ENCODE measurements at places on chromosomes 7 and 10.

DNA sequence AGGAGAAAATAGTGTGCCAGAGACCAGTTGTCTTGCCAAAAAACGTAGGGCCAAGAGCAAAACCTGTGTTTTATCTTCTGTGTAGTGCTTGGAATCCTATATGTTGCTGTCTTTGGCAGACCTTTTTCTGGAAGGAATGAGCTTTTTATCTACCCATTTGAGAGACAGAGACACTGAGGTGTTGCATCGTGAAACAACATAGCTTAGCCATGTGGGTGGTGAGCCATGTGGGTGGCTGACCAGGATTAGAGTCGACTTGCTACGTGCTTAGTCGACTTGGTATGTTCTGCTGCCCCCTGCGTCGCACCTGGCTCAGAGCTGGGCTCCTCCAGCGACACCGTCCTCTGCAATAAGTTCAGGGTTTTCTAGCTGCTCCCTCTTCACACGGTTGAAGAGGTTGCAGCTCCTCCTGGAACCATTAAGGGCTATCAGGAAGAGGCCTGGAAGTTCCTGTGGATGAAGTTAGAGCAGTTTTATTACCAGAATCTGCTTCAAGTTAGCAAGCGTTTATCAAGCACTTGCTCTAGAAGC, 175.8 kb downstream of the SH2D4B start:
- DNase-seq: no peak

DNA sequence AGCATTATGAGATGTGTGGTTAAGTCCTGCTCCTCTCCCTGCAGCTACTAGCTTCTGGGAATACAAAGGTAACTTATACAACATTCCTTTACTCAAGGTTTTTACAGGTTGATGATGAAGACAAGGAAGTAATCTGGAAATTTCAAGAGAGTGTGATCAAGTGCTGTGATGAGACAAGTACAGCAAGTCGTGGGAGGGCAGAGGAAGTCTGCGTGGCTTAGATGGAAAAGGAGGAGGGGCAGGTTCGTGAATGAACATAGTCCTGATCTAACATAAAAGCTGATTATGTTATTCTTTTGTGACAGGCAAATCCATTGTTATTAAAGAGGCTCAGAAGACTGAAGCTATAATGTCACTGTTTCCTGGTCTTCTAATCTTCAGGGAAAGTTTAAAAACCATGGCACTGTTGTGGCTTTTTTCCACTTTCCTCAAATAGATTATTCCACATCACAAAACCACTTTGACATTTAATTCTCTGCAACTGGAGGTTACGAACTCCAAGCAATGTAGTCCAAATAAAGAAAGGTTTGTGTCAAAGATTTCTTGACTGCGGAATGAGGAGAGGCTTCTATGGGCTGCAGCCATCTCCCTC, 84.1 kb downstream of the CPXM2 start:
- DNase-seq: no peak

DNA sequence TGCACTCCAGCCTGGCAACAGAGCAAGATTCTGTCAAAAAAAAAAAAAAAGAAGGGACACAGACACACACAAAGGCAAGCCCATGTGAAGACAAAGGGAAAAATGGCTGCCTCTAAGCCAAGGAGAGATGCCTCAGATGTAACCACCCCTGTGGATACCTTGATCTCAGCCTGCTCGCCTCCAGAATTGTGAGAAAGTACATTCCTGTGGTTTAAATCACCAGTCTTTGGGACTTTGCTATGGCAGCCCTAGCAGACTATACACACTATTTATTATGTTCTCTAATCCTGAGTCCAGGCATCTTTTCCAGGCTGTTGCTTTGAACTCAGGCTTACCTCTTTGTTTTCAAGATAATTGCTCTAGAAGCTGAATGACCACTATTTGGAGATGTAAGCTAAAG, 494.3 kb downstream of the GALNT17 start:
- DNase-seq: no peak

- no peak for DNase-seq
These were observed 514 bp downstream of the RADIL start for GRCh38 chr7:4883033-4883371.

DNA sequence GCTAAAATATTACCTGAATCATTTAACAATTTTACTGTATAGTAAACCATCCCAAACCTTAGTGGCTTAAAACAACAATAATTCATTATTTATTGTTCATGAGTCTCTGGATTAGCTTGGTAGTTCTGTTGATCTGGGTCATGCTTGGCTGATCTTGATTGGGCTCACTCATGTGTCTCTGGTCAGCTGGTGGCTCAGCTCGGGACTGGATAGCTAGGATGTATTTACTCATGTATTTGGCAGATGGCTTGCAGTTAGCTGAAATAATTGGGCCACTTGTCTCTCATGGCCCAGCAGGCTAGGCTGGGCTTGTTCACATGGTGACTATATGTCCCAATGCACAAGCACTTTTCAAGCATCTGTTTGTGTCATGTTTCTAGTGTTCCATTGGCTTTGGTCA, 262.8 kb downstream of the BBS9 start:
- DNase-seq: no peak

DNA sequence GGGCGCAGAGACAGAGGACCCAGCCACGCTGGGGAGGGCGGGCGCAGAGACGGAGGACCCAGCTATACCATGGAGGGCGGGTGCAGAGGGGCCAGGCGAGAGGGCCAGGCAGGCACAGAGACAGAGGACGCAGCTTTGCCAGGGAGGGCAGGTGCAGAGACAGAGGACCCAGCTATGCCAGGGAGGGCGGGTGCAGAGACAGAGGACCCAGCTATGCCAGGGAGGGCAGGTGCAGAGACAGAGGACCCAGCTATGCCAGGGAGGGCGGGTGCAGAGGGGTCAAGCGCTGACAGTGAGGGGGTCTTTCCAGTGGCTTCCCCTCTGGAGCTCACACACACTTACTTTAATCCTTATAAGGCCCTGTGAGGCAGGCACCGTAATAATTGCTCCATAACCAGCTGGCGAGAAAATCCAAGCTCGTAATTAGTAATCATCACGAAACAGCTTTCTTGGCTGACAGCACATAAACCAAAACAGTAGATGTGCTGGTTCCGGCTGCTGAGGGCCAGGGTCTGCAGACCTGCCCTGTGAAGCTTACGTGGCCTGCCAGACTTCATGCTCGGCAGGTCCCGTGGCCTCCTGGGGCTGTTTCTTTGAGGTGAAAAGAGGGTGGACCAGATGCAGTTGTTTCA, 137.2 kb downstream of the VIPR2 start:
- no peak for DNase-seq

DNA sequence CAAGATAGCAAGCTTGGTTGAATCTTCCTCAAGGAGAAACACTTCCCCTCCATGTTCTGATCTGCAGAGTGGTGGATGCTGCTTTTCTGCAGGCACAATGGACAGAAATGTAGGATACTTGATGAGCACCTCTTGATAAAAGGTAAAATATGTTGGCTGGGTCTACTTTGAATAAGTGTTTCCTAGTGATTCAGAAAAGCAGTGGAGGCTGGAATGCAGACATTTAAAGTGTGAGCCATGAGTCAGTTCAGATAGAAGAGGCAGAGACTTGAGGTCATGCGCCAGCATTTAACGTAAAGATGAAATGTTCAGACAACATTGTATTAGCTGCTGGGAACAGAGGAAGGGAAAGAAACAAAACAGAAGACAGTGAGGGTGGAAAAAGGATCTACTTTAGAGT, 403.1 kb downstream of the ADRA2A start:
- DNase-seq: peak; percentile 72

- DNase-seq: no peak
These were observed 54.8 kb downstream of the CADPS2 start for GRCh38 chr7:122831436-122831835.

- no peak for DNase-seq
These were observed 102.5 kb upstream of the RPA3 start for GRCh38 chr7:7820939-7821338.

GRCh38 chr7:127437837-127438236, 45.3 kb upstream of the ZNF800 start:
- peak; percentile 47 for DNase-seq

DNA sequence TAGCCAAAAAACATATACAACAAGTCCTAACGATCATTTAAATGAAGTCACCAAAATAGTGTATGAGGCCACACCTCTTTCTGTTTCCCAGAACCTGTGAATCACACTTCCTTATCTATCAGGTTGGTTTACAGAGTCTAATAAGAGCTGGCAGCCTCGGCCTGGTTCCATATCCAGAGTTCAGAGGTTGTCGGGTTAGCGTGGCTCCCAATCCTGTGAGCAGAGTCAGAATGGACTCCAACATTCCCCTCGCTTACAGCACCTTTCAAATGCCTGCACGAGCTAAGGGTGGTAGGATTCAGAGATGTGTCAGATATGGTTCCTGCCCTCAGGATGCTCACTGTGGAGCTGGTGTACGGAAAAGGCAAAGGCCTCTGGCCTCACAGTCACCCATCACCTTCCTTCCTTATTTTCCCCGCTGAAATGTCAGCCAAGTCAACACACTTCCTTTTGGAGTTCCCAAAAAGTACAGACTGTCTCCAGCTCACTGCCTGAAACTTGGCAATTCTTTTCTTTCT, 6.0 kb downstream of the IL15RA start:
- peak; percentile 84 for DNase-seq

DNA sequence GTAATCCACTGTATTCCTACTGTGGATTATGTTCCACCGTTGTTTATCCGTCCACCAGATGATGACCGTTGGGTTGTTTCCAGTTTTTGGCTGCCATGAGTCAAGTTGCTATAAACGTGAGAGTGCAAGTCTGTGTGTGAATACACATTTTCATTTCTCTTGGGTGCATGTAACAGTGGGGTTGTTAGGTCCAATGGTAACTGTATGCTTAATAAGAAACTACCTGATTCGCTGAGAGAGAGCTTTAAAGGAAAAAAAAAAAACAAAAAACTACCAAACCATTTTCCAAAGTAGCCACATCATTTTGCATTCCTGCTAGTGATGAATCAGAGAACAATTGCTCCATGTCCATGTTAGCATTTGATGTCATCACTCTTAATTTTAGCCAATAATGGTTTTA, 15.9 kb downstream of the UBN2 start:
- peak; percentile 67 for DNase-seq

DNA sequence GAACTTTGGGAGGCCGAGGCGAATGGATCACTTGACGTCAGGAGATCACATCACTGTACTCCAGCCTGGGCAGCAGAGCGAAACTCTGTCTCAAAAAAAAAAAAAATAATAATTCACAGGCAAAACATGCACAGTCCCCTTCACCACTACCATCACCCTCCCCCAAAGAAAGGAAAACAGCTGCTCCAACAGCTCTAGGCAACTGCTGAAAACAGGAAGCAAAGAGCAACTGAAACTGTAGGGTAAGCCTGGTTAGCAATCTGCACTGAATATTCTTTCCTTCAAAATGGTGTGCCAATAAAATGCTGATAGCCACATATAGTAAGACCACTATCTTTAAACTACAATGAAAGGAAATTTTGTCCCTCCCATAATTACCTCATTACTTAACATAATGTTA, 11.8 kb downstream of the NT5C2 start:
- no peak for DNase-seq

DNA sequence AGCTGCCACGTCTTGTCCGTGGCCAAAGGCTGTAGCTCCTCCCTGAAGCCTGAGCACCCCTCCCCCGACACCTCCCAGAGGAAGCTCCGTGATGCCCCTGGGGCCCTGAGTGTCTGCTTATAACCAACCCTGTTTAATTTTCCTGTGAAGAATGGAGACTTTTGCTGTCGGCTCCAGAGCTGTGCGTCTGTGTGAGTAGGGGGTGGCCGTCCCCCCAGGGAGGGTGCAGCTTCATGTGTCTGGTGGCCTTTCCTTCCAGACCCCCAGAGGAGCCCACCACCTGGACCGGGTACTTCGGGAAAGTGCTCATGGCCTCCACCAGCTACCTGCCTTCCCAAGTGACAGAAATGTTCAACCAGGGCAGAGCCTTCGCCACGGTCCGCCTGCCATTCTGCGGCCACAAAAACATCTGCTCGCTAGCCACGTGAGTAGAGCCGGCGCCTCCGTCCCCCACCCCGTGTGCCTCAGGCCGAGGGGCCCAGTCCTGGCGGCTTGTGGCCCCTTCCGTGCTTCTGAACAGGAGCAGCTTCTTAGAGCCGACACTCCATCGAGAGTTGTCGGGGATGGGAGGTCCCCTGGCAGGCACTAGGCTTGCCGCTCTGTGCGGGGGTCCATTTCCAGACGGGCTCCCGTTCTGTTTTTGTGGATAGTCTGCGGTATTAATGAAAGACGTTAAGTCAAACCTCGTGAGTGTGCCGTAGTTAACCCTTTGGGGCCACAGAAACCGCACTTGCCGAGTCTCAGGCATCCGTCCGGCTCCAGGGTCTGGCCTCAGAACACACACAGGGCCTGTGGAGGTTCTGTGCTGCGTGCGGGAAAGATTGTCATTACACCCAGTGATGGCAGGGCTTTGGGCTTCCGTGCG, 37.1 kb downstream of the WIPI2 start:
- no peak for DNase-seq

DNA sequence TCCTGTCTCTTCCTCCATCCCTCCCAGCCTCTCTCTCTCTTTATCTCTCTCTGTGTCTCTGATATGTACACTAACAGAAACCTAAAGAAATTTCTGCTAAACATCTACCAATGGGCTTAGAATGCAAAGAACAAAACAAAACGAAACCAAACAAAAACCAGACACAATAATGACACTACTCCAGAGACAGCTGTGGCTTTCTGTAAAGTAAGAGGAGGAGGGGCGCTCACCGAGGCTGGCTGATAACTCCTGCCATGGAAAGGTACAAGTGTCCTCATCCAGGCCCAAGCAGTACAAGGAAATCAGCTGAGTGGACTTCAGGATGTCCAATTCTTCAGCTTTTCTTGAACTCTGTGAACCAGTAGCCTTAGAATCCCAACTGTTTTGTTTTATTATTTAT, 70.4 kb upstream of the FZD8 start:
- DNase-seq: no peak

- no peak for DNase-seq
These were observed 46.3 kb downstream of the MRPL32 start for GRCh38 chr7:42978496-42978895.

- peak; percentile 49 for DNase-seq
These were observed 210.9 kb downstream of the INHBA start for GRCh38 chr7:41491883-41492471.

DNA sequence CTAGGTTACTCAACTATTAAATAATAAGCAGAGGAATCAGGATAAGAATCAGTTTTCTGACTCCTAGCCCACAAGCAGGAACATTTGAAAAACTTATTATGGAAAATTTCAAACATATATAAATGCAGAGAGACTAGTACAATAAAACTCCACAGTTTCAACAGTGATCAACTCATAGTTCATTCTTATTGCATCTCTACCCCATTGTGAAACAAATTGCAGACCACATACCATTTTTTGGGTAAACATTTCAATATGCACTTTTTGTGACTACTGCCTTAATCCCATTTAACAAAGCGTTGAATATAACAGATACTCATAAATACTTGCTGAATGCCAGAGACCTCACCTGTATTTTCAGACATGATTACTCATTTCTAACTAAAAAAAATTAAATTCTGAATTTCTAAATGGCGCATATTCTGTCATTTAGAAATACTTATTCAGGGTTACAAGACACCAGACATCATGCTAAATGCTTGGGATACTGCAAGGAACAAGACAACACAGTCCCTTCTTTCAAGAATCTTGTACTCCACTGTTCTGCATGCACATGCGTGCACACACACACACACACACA, 11.4 kb downstream of the CDK6 start:
- no peak for DNase-seq

GRCh38 chr7:17690030-17690429, 250.3 kb downstream of the SNX13 start:
- peak; percentile 95 for DNase-seq

- no peak for DNase-seq
These were observed 35.1 kb upstream of the PAX2 start for GRCh38 chr10:100710151-100710871.

Measured in fibroblast of lung (primary cell).